ENCODE measurements at places on chromosomes 3 and 15. TPM values are rescaled to one million over a fixed set of nuclear protein-coding genes. Genes with fewer than 3 reads are reported as not detected.

NMNAT3 gene
- 2.2 TPM for total RNA-seq

DNA sequence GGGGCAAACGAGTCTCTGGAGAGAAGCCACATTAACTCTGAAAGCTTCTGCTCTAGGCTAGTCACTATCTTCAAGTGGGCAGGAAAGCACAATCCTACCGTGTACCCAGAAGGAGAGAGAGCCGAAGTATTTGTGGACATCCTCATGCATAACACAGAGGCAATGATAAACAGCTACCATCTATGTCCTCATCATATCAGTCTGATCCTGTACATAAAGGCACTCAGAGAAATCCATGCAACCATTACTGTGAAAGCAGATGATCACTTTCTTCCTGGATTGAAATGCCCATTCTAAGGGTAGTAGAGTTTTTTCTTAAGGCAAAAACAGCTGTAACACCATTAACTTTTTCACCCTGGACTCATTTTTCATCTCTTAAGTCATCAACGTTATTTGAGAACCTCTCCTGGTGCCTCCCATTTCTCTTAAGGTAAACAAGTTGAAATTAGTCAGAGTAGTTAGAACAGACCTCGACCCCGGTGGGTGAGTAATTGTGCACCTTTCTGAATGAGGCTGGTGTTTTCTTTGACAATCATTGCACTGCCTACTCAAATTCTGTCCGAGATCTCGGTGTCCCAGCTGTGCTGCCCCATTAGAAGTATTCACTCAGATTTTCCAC is 327.4 kb downstream of the SHQ1 start:
- H3K27me3 ChIP-seq, result peaks cover 6% of the 10 kb centered on the region
- peaks cover 35% of the 10 kb centered on the region for H3K4me1 ChIP-seq
- no peaks in the 10 kb centered on the region for H3K36me3 ChIP-seq
- no peak overlapping the region for H3K4me3 ChIP-seq

DNA sequence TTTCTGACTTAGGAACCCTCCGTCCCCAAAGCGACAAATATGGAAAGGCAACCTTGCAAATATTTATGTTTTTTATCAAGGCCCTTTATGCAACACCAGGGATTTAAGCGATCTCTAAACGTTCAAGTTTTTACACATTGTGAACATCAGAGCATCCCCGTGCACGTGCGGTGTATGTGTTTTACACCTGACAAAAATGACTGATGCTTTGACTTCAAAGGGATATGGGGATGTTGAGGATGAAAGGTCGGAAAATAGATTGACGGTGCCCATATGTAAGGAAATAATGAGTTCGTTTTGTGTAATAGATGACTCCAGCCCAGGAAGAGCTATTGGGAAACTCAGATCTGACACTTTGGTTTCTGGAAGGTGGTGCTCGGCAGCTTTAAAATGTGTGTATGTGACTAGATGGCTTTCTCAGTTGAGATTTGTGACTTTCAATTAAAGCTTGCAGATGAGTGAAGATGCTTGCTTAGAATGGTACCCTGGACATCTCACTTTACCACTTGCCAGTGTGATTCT is 866 bp downstream of the SLC49A4 start:
- no peaks in the 10 kb centered on the region for H3K27me3 ChIP-seq
- peaks cover 29% of the 10 kb centered on the region for H3K4me1 ChIP-seq
- H3K4me3 ChIP-seq, result peak overlapping the region; percentile 81
- H3K27ac ChIP-seq, result peak overlapping the region; percentile 81

GRCh38 chr15:31215490-31216214 is 111.0 kb upstream of the KLF13 start:
- DNase-seq, result peak; percentile 93
- H3K4me1 ChIP-seq, result peaks cover 15% of the 10 kb centered on the region
- H3K27me3 ChIP-seq, result peaks cover 4% of the 10 kb centered on the region
- H3K27ac ChIP-seq, result no peak overlapping the region

GRCh38 chr15:100763835-100764750 is 115.5 kb upstream of the ALDH1A3 start:
- no peak for DNase-seq
- H3K4me1 ChIP-seq, result peaks cover 40% of the 10 kb centered on the region
- no peaks in the 10 kb centered on the region for H3K36me3 ChIP-seq
- no peaks in the 10 kb centered on the region for H3K27me3 ChIP-seq

SEMA6D gene
- 12.1 TPM for total RNA-seq

TM4SF4 gene
- not detected for total RNA-seq

DNA sequence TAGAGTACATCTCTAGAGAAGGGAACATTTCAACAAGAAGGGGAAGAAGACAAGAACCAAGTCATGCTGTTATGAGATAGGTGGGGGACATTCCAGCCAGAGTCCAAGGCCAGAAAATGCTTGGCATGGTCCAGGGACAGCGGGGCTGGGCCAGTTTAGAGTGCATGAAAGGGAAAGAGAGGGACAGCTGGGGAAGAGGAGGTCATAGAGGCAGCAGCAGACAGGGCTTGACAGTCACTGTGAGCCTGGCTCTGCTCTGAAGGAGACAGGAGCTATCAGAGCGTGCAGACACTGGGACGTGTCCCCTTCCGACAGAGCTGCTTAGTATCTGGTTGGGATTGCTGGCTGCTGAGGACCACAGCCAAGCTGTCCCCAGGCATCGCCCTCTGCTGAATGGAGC is 35.7 kb upstream of the PRR20G start:
- no peaks in the 10 kb centered on the region for H3K36me3 ChIP-seq
- no peak for DNase-seq
- no peaks in the 10 kb centered on the region for H3K4me1 ChIP-seq
- H3K27ac ChIP-seq, result no peak overlapping the region
- no peaks in the 10 kb centered on the region for H3K27me3 ChIP-seq
- no peak overlapping the region for H3K4me3 ChIP-seq

DNA sequence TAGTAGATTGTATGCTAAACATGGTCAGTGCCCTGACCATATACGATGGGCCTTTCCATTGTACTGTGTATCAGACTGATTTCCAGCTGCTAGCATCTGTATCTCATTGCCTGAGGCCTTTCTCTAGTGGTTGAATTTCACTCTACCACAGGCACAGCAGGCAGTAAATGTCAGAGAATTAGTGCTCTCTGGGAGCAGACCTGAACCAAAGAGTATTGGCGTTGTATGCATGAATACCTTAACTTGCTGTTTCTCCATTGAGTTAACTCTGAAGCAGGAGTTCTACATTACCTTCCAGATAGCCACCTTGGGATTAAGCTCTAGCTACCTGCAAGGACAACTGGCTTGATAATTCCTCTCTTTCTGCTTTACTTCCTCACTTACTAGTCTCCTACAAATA is 439.2 kb upstream of the EPHA3 start:
- no peaks in the 10 kb centered on the region for H3K36me3 ChIP-seq
- no peak overlapping the region for H3K4me3 ChIP-seq
- peaks cover 22% of the 10 kb centered on the region for H3K27me3 ChIP-seq
- no peak for DNase-seq

DNA sequence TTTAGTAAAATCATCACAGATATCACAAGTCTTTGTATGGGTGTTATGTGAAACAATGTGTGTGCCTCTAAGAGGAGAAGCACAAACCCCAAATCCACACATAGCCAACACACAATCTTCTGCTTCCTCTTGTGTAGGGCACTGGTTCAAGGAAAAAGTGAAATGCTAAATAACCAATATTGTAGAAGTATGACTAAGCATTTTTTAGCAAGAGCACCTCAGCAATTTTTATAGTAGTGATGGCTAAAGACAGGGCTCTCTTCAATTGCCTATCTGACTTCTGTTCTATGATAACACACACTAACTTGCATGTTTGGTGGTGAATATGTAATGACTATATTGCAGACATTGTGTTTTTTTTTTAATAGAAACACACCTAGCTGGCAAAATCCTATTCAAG is 997.9 kb upstream of the ALCAM start:
- peaks cover 4% of the 10 kb centered on the region for H3K4me1 ChIP-seq
- no peaks in the 10 kb centered on the region for H3K27me3 ChIP-seq
- H3K27ac ChIP-seq, result no peak overlapping the region
- no peak for DNase-seq
- H3K4me3 ChIP-seq, result no peak overlapping the region
- peaks cover 2% of the 10 kb centered on the region for H3K36me3 ChIP-seq

STRA6 gene
- 25.8 TPM for total RNA-seq

P2RY13 gene
- total RNA-seq, result not detected

IMPG2 gene
- total RNA-seq, result 0.60 TPM

CSPG4 gene
- total RNA-seq, result 43.3 TPM

All from osteocyte (in vitro differentiated cells).